ENCODE measurements at places on chromosomes 6 and 20.

GRCh38 chr20:18678549-18679419 is 90.9 kb downstream of the DTD1 start:
- no peak for DNase-seq

DNA sequence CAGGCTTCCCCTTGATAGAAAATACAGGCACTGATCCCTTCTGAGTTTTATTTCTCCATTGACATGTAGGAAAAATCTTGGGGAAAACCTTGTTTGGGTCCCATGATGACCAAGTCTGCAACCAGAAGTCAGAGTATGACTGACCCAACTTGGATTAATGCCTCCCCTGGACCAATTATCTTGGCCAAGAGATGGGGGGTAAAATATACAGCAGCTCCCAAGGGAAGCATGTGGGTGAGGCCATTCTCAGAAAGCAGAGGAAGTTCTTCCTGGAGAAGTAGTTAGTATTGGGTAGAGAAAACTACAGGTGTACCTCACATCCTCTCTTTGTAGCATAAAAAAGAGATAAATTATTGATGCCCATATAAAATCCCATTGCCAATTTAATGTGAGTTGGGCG is 285.2 kb upstream of the PLCB4 start:
- DNase-seq = no peak

- DNase-seq = no peak
Observed at GRCh38 chr6:144353871-144354314, 68.8 kb downstream of the UTRN start.

GRCh38 chr20:55540013-55540412 is 465.3 kb downstream of the CBLN4 start:
- DNase-seq = no peak

DNA sequence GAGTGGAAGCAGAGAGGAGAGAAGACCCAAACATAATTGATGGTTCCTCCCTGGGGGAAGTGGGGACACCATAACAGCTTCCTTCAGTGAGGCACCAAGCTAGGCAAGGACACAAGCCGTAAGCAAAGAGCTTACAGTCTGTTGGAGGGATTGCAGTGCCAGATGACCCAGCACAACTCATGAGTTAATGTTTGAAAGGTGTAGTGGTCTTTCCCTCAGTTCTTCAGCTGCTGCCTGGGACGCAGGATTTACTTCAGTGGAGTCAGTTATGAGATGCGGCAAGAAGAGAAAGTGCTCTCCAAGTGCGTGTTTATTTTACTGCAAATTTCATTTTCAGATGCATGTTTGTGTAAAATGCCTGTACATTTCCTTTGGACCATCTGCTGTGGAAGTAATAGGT is 38.7 kb upstream of the SLC17A4 start:
- DNase-seq = no peak

GRCh38 chr20:44543358-44543757 is 21.5 kb upstream of the SERINC3 start:
- no peak for DNase-seq

- DNase-seq = no peak
Observed at GRCh38 chr6:83462524-83462923, 31.7 kb upstream of the ME1 start.

DNA sequence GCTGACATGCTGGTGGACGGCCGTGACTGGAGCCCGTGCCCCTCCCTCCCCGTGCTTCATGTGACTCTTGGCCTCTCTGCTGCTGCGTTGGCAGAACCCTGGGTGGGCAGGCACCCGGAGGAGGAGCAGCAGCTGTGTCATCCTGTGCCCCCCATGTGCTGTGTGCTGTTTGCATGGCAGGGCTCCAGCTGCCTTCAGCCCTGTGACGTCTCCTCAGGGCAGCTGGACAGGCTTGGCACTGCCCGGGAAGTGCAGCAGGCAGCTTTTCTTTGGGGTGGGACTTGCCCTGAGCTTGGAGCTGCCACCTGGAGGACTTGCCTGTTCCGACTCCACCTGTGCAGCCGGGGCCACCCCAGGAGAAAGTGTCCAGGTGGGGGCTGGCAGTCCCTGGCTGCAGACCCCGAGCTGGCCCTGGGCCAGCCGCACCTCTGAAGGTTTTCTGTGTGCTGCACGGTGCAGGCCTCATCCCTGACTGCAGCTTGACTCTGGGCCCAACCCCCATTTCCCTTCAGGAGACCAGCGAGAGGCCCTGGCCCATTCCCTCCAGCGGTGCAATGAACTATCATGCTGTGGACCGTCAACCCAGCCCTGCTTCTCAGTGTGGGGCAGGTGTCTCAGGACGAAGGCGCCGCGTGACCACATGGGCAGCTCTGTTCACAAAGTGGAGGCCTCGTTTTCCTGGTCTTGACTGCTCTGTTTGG is 8.1 kb downstream of the NPBWR2 start:
- no peak for DNase-seq

GRCh38 chr6:138454981-138455706 is 44.1 kb downstream of the NHSL1 start:
- DNase-seq = peak; percentile 52

DNA sequence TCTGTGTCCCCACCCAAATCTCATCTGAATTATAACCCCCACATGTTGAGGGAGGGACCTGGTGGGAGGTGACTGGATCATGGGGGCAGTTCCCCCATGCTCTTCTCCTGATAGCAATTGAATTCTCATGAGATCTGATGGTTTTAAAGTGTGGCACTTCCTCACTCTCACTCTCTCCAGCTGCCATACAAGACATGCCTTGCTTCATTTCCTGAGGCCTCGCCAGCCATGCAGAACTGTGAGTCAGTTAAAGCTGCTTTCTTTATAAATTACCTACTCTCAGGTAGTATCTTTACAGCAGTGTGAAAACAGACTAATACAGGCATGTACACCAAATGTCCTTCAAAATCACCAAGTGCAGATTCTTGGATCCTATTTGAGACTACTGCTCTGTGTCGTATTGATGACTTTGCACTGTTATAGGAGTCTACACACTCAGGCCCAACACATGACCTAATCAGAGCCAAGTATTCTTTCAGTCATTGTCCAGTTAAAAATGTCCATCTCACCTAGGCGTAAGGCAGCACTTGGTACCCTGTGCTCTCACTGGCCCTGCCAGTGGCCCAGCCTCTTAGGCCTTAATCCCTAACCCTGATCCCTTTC is 52.8 kb upstream of the UST start:
- no peak for DNase-seq

- DNase-seq = no peak
Observed at GRCh38 chr6:155219299-155219698, 44.5 kb upstream of the CLDN20 start.

DNA sequence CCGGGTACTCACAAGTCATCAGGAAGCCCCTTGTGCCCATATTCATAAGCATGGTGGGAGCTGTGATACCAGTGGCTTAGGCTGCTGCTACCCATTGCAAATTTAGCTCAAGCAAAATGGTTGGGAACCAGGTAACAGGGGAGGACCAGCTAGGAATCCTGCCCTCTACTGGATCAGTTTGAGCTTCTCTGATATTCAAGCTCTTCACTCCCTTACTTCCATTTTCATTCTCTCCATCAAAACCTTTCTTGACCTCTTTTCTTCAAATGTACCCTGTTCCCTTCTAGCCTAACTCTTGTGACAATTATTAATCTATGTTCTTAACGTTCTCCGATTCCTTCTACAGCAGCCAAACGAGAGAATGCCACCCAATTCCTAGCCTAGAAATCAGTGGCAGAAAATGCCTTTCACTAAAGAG is 9.7 kb downstream of the NOL7 start:
- DNase-seq = no peak

- no peak for DNase-seq
Observed at GRCh38 chr6:139436200-139436956, 61.9 kb upstream of the CITED2 start.

DNA sequence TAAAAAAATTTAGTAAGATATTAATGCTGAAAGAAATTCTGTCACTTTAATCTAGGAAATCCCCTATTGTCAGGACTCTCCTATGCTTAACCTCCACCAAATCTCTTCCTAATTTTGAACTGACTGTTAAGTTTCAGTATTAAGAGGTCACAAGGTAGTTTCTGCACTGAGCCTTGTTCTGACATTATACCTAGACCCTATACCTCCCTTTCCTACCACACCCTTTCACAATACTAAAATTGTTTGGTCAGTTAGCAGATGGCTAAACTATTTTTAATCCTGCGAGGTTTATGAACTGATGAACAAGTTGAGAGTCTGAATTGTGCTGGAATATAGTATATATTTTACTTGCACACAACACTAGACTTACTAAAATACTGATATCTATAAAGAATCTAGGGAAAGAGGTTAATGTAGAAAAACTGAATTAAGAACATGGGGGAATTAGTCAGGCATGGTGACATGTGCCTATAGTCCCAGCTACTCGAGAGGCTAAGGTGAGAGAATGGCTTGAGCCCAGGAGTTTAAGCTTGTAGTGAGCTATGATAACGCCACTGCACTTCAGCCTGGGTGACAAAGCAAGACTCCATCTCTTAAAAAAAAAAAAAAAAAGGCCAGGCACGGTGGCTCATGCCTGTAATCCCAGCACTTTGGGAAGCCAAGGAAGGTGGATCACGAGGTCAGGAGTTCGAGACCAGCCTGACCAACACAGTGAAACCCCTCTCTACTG is 51.5 kb downstream of the HBS1L start:
- no peak for DNase-seq

GRCh38 chr20:38211200-38212097 is 46.4 kb upstream of the TGM2 start:
- DNase-seq = no peak

DNA sequence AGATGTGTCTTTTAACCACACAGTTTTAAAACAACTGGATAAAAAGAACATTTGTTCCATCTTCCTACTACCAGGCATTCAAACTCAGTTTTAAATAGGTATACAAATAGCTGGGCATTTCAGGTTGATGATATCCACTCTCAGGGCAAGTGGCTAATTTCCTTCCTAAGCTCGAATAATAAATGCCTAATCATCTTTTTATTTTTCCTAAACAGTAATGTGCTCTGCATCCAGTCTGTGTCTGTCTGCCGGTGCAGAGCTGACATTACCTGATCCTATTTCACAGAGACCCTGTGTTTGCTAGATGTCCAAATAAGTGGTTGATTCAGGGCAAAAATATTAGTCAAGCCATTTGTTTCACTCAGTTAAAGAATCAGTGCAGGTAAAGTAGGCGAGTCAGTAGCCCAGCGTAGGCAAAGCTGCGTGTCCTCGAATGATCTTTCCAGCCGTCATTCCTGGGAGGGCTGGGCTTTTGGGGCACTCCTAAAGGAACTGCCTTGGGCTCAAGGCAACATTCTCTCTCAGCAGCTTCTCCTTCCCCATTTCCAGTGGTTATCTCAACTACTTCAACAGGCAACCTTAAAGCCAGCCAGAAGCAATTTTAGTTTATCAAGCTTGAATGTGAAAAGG is 74.2 kb upstream of the BMP2 start:
- no peak for DNase-seq

- no peak for DNase-seq
Observed at GRCh38 chr6:159646116-159646515, 46.9 kb downstream of the SOD2 start.

- DNase-seq = no peak
Observed at GRCh38 chr20:63026582-63027165, 19.9 kb upstream of the BHLHE23 start.

DNA sequence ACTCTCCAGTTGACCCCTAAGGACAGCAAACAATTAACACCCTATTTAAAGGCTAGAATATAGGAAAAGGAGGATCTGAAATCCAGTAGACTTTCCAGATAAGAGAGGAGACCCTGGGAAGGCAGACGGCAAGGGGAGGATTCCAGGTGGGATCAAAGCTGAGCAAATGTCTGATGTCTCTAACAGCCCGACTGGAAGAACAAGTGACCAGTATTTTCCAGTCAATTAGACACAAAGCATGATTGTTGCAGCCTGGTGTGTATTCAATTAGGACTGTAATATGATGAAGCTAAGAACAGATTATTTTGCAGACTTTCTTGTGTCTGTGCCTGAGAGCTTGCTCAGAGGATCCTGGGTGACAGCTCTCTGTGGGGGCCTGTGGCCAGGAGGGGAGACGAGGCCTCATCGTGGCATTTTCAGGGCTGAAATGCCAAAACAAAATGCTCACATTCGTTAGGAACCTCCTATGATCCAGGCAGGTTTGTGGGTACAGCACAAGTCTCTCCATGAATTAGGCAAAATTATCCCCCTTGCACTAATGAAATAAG is 471.8 kb upstream of the AGPAT4 start:
- DNase-seq = no peak

DNA sequence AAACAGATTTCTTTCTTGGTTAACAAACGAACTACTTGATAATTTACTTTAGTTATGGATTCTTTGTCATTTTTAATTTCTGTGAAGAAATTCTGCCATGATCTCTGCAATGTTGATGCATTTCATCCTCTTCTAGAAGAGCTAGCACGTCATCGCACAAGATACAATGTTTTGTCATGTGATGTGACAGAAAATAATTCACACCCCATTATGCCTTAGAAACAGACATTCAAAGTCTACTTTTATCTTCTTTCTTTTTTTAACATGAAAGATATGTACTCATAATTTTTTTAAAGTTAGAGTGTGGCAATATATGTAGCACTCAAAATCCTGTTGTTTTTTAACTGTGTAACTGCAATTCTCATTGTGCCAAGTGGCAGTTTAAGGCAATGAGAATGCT is 39.6 kb upstream of the NELFCD start:
- no peak for DNase-seq

DNA sequence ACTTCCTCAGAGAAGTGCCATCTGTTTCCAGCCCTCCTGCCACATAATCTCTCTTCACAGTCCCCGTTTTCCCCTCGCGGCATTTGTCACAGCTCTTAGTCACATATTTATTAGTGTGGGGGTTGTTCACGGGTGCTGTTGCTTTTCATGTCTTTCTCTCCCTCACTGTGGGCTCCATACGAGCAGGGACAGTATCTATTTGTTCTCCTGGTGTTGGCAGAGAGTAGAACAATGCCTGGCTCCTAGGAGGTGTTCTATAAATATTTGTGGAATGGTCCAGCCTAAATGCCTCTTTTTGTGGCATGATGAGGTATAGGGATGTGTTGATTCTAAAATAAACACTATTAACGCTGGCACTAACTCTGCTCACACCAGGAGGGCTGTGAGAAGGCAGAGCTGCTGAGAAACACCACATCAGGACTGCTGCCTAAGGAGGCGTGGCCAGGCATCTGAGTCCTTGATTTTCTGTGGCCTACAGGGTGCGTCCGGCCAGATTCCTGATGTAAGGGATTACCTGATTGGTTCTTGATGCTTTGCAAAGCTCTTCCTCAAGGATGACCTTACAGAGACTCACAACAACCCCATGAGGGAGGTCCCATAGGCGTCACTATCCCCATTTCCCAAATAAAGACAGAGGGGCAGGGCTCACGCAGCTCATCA is 219.8 kb upstream of the ARID1B start:
- DNase-seq = no peak

- peak; percentile 1 for DNase-seq
Observed at GRCh38 chr6:170106906-170107525, 183.9 kb downstream of the DLL1 start.

- DNase-seq = no peak
Observed at GRCh38 chr6:154951345-154952200, 43.5 kb upstream of the TIAM2 start.
